Stimulated activated CD4-positive, alpha-beta T cell treated with anti-CD3 and anti-CD28 coated beads, Interleukin-1b, Interleukin-23, amount 100 ng/mL, for 48 hours (primary cell): ENCODE measurements at places on chromosomes 6 and 20.
A peak's percentile ranks its signal among the peaks of the same experiment; 100 is the strongest.

DNA sequence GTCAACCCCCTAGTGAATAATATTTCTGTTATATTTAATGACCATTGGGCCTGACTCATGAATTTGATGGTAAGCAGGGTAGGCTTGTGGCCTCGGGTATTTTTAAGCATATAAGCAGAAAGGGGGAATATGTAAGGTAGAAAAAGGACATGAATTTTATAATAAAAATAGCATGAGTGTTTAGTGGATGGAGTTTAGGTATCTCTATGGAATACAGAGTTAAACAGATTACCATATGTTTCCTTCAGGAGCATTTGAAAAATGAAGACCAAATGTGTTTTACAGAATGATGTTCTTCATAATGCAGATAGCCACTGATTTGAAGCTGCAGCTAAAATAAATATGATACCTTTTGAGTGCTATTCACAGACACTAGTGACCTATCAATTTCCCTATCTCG is 191.7 kb upstream of the TSHZ2 start:
- no peak for DNase-seq

- DNase-seq: peak; percentile 37
These were observed 114.3 kb upstream of the ZFP64 start for GRCh38 chr20:52305858-52306257.

GRCh38 chr6:10382322-10382721 is 32.6 kb downstream of the TFAP2A start:
- no peak for DNase-seq

DNA sequence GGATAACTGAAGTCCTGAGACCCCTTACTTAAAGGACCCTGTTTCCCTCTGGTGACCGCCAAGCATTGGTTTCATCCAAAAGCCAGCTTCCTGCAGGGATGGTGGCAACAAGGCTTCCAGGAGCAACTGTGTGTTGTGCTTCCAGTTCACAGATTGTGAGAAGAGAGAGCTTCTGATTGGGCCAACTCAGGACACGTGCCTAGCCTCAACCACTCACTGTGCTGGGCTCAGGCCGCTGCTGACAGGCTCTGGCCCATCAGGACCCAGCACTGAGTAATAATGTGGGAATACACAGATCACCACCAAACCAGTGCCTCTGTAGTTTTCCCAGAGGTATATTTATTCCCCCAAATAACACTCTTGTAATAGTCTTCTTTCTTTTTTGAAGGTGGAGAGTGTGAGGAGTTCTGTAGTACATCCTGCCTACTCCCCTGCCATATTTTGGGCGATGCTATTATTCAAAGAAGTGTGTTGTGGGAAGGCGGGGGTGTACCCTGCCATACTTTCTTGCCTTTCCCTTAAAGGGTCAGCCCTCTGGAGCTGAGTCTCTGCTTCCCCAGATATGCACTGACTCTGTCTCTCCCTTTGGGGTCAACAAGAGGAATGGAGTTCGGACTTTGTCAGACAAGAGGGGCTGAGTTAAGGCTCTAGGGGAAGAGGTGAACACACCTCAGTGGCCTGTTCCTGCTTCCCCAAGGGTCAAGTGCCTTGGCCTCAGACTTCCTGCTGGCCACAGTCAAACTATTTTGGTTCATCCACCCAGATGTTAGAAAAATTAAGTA is 23.2 kb downstream of the PPP1R16B start:
- DNase-seq: no peak

DNA sequence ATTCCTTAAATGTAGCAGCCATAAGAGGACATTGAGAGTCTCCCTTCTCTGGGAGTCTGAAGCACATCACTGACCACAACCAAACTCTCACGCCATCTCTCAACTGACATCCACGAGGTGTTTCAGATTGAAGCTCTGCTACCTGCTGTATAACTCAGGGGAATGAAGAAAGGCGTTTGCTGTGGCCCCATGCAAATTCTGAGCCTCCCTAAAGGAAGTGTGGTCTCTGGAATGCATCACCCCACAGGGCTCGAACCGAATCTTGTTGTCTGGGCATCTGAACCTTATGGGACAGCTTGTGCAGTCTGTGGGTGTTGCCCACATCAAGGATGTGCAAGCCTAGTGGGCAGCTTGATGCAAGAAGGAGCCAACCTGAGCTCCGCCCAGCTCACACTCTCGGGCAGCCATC is 10.9 kb downstream of the PMEPA1 start:
- no peak for DNase-seq

- no peak for DNase-seq
These were observed 242.6 kb downstream of the GMPR start for GRCh38 chr6:16480763-16481560.

GRCh38 chr6:70834520-70834919 is 122.3 kb downstream of the B3GAT2 start:
- no peak for DNase-seq

- DNase-seq: no peak
These were observed 114.3 kb upstream of the DST start for GRCh38 chr6:56756791-56757587.

GRCh38 chr6:89596056-89596455 is 42.5 kb downstream of the LYRM2 start:
- no peak for DNase-seq

DNA sequence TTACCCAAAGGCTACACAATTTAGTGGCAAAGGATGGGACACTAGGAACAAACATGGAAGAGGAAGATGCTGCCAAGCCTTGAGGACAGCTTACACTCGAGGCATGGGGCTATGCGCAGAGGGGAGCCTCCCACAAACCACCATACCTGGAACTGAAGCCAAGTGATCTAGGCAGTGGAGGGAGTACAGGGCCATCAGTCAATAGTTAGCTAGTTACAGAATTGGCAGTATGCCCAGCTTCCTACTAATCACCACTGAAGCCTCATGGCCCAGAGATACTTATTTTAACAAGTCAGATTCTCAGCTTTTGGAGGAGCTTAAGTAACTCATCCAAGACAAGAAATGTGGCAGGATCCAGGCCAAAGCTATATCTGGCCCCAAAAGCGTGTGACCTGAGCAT is 226.6 kb upstream of the MOCS1 start:
- no peak for DNase-seq

- no peak for DNase-seq
These were observed 10.8 kb downstream of the MCUR1 start for GRCh38 chr6:13803581-13803980.

DNA sequence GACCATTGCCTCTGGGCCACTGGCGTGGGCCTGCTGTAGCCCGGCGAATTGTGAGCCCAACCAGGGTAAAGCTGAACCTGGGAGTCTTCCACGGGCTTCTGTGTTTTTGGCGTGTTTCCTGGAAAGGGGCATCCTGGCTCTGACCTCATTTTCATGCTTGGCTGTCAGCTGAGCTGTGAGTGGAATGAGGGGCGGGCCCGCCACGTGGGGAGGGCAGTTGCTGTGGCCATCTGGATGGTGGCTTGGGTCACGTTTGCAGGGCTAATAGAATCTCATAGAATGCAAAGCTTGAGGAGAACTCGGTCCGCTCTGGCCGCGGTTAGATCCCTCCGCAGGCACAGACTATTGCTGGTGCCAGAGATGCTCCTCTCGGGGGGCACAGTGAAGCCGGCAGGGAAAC is 263.0 kb downstream of the SMOC2 start:
- DNase-seq: no peak

GRCh38 chr6:15444081-15444731 is 198.3 kb downstream of the JARID2 start:
- DNase-seq: no peak

DNA sequence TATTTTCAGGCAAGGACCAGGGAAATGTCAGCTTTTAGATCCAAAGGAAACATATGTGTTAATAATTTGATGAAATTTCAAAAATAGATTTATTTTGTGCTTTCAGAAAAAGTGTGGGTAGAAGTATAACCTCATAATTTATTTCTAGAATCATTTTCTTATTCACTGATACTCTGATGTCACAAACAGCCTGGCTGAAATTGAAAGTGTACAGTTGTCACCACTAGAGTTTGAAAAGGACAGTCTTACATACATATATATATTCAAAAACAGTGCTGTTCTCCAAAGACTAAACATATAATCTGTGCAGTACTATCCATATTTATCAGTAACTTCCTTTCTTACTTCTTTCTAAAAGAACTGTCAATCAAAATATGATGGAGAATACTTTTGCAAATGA is 254.4 kb upstream of the KCNQ5 start:
- no peak for DNase-seq

GRCh38 chr20:10454151-10454750 is 19.1 kb downstream of the SLX4IP start:
- no peak for DNase-seq

DNA sequence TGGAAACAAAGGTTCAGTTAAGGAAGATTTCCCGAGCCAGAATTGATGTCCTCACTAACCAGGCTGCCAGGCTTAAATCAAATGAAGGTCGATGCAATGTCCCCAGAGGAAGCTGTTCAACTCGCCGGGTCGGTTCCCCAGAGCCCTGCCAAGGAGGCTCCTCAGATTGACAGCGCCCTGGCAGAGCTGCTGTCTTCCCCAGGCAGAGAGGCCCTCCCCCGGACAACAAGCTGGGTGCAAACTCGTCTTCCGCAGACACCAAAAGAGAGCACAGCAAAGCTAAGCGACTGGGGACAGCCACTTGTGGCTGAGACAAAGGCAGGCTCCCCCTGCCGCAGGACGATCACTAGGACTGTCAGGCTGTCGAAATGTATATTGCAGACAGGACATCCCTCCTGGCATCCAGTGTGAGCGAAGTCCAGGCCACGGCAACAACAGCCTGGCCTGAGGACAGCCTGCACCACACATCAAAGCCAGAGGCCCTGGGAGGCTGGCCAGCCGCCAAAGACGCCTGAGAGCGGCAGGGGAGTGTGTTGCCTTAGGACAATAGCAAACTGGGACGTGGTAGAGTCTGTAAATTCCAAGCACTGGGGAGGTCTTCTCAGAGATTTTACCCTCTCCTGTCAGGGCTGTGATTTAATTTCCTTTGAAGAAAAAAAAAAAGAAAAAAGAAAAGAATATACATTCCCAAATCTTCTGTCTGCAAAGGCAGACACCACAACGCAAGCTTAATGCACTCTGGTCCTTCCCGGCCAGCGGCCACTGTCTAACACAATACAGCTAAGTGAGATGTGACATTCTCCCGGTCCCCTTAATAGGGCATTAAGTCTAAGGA is 99.1 kb downstream of the HIVEP2 start:
- peak; percentile 42 for DNase-seq

DNA sequence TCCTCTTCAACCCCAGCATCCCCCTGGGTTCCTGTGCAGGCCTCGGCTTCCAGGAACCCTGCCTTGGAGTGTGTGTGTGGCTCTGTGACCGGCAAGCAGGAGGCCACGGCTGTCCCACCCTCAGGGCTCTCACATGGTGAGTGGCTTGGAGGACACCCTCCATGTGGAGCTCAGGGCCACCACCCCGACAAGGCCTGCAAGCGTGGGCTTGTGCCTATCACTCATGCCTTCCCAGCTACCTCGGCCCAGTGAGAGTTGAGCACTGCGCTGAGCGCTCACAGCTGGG is 76.7 kb downstream of the DACT2 start:
- no peak for DNase-seq

DNA sequence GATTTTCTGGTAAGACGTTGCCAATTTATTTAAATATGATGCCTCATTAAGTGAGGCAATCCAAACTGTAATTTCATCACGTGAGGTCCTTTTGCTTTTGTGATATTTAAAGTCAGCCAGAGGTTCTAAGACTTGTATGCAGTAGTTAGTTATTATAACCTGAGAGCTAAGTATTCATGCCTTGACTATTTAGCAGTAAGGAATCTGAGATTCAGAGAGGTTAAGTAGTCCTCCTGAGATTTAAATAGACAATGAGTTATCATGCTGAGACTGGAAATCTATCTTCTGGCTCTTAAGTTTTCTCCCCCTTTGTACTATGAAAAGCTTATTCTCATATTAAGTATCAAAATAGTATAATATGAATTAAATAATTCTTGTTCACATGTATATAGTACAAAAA is 158.0 kb downstream of the UTRN start:
- DNase-seq: no peak

GRCh38 chr6:73983367-73983766 is 287.4 kb downstream of the CD109 start:
- DNase-seq: no peak

DNA sequence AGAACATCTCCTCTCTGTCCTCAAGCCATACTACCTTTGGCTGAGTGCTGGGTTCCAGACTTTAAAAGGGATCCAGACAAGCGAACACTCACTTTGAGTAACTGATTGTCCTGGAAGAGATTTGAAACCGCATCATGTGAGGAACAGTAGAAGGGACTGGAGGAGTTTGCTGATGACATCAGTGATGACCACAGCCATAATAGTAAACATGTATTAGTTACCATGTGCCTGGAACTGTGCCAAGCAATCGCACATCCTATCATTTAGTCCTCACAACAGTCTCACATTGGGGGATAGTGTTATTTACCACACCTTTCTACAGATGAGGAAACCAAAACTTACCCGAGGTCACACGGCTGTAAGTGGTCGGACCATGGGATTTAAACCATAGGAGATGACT is 39.8 kb downstream of the ARMC2 start:
- DNase-seq: no peak

DNA sequence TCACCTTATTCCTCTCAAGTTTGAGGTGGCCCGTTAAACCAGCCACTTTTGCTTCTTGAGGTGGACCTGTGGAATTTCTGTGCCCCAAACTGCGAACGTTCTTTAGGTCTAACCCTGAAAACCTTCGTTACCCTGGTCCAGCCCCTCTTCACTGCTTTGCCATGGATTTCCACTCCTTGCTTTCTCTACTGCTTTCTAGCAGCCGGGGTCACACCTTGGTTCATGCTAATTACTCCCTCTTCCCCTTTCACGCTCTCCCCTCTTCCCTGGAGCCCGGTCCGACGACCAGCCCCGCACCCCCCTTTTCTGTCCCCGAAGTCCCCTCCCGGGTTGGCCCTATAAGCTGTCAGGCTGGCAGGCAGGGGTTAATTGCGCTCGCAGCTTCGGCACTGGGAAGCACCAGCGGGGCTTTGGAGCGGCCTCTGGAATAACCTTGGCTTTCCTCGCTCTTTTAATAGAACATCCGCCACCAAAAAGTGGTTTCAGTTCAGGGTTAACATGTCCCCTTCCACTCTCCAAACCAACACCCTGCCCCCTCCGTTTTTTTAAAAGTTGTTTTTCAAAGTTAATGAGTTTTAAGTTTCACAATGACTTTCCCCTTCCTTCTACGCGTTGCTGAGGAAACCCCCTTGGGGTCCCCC is 1.4 kb upstream of the HIVEP1 start:
- DNase-seq: no peak

DNA sequence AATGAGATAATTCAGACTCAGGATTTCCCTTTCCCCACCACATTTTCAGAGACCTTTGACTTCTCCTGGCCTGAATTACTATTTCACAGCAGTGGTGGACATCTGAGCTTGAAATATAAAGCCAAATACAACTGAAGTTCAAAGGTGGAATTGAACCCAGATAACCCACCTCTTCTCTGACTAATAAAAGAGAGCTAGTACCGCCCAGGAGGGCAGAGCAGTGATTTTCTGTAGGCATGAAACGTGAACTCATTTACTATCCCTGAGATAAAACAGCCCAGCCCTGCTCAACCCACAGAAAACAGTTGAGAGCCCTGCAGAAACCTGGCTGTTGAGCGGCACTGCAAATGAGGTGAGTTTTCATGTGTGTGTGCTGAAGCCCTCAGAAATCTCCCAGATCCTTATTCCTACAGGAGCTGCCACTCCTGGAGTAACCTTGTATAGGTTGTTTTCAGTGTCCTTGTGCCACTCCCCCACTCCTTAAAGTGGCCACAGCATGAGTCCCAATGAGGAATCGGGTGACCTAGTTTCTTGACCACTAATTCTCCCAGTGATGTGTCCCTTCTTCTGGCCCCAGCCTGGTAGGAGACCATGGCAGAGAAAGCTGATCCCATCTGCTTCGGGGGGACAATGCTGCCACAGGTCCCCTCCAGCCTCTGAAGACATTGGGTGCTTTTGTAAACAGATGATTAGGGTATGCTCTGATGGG is 99.2 kb downstream of the NOL4L start:
- no peak for DNase-seq
